ENCODE measurements at places on chromosomes 6 and 20. TPM values are rescaled to one million over a fixed set of nuclear protein-coding genes. Genes with fewer than 3 reads are reported as not detected.

Gene ASIP
- total RNA-seq, result not detected

Gene CPXM1
- 46.9 TPM for total RNA-seq

Gene ELOVL2
- total RNA-seq, result 6.2 TPM

Gene NKAPL
- 0.90 TPM for total RNA-seq

Gene KLC4
- total RNA-seq, result 17.1 TPM

Gene SNX14
- 207 TPM for total RNA-seq

Gene ATP5F1E
- 26.8 TPM for total RNA-seq

Gene POU5F1
- 3.0 TPM for total RNA-seq

Gene CST2
- not detected for total RNA-seq

Gene ARMH2
- not detected for total RNA-seq

Gene STXBP5
- 37.9 TPM for total RNA-seq

Gene HUS1B
- 2.2 TPM for total RNA-seq

Gene SNPH
- 3.5 TPM for total RNA-seq

Gene VSTM2L
- 1.3 TPM for total RNA-seq

Gene PTK7
- total RNA-seq, result 89.6 TPM

Gene APOBEC2
- 11.4 TPM for total RNA-seq

Gene HSPA1L
- total RNA-seq, result 2.5 TPM

Gene FOXF2
- total RNA-seq, result 6.6 TPM

Gene RIPK1
- 24.5 TPM for total RNA-seq

Gene ULBP2
- total RNA-seq, result 0.26 TPM

Gene PBOV1
- total RNA-seq, result not detected

Gene CRISP3
- total RNA-seq, result 31.8 TPM

Gene DLL1
- 5.9 TPM for total RNA-seq

Gene SAPCD1
- total RNA-seq, result 0.90 TPM

Gene ROS1
- not detected for total RNA-seq

Gene RBM38
- total RNA-seq, result 19.5 TPM

Gene ECT2L
- total RNA-seq, result 0.21 TPM

Gene SLC17A9
- total RNA-seq, result 8.9 TPM

Gene ADGRG6
- 124 TPM for total RNA-seq

Gene C20orf96
- 5.0 TPM for total RNA-seq

Gene RAB44
- total RNA-seq, result 0.26 TPM

Gene HLA-DOB
- total RNA-seq, result 0.42 TPM

Gene ZNF391
- 6.9 TPM for total RNA-seq

Gene EYA2
- total RNA-seq, result 2.2 TPM

Gene SALL4
- total RNA-seq, result 1.3 TPM

Gene IMPG1
- total RNA-seq, result 0.21 TPM

Gene LTA
- not detected for total RNA-seq

Gene THBD
- total RNA-seq, result 11.1 TPM

Gene TENT5A
- 154 TPM for total RNA-seq

Data from urinary bladder (tissue), 4 donors.